Upper lobe of right lung (tissue), 1 donor: ENCODE measurements at places on chromosomes 5 and 9.
A peak's percentile ranks its signal among the peaks of the same experiment; 100 is the strongest.

DNA sequence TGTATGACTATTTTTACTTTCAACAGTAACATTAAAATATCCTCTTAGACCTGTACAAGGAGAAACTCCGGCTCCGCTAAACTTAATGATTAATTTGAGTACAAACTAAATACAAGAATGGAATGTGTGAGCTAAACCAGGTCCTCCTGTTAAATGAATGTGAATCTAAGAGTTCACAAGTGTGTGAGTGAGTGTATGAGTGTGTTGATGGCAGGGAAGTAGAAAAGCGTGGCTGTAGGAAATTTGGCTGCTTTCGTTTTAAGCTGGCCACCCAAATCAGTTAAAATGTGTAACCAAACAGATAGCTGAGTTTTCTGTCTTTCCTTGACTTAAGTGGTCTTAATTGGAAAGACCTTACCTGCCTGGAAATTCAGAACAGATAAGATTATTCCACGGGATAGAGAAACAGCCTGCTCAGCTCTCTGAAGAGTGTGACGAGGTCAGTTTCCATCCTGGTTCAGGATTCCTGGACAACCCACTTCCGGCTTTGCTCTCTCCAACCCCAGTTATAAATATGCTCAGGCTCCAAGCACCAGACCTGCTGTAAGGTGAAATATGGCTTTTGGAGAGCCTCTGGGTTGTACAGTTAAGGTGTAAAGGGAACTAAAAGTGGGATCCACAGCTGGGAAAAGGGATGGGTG is 908.6 kb upstream of the EDIL3 start:
- DNase-seq, result no peak

GRCh38 chr9:127578952-127579853 is 32.9 kb upstream of the STXBP1 start:
- peak; percentile 95 for DNase-seq

GRCh38 chr9:68904454-68904853 is 109.5 kb downstream of the PRKACG start:
- DNase-seq, result no peak

DNA sequence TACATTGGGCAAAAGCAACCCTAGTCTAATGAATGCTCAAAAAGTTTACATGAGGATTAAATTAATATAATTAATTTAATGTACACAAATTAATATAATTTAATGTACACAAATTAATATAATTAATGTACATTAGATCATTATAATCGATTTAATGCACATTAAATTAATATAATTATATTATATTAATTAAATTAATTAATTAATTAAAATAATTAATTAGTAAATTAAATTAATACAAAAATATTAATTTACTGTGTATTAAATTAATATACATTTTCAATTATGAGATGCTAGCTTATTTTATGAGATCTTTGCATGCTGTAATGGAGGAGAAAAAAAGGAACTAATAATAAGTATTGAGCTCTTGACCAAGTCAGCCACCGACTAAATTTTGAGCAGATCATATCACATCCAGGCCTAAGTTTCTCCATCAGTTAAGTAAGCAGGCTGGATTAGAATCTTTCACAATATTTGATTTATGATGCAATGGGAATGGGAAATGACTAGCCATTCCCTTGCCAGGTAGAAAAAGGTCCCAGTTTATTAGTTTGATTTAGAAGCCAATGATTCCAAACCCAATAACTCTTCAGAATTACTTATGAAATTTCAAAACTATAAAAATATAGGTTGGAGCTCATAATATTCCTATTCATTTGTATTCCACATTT is 533.4 kb upstream of the GRIA1 start:
- DNase-seq, result no peak

DNA sequence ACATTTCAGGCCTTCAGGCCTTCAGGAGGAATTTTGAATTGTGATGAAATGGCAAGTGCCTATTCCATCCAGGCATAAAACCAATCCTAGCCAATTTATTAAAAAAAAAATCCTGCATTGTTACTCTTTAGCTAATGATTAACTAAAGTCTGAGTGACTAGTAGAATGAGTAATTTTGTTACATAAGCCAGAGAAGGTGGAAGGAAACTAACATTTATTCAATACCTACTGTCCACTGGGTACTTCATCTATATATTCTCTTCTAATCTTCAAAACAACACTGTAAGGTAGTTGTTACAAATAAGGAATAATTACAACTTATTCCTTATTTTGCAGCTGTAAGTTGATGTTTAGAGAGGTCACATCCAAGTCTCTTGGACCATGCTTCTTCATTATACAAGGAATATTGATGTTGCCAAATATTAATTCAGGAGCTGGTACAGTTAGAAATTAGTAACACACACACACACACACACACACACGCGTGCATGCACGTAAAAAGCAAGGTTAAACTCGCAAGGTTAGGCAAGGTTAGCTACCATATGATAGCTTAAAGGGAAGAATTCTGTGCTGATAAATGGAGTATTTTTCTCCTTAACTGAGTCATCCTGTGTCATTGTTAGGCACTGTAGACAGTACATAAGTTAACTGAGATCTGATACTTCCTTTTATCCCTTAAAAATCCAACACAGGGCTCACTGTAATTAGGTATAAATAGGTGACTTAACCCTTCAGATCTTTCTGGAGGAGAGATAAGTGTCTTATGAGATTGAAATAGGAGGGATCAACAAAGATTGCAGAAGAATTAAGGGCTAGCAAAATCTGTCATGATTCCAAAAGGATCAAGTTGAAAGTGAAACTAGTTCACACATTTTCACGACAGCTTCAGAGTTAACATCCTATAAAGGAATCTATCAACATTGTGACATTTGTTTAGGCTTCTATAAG is 596.9 kb downstream of the PDE4D start:
- DNase-seq, result no peak

GRCh38 chr9:79537838-79538237 is 33.9 kb upstream of the TLE4 start:
- no peak for DNase-seq

DNA sequence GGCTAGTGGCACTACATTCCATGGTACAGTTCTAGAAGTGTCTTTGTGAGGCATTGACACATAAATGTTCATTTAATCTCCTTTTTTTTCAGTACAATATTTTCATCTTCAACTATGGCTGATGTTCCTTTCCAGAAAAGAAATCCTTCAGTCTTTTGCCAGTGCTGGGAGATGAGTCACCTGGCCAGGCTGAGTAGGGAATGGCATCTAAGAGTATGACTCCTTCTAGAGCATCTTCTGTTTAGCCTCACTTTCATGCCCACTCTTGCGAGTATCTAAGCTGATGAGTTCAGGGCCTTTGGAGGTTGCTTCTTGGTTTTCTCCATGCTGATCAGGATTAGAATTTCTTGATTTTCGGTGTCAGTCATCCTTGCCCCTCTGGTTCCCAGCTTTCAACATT is 124.4 kb downstream of the SLC28A3 start:
- DNase-seq, result no peak

DNA sequence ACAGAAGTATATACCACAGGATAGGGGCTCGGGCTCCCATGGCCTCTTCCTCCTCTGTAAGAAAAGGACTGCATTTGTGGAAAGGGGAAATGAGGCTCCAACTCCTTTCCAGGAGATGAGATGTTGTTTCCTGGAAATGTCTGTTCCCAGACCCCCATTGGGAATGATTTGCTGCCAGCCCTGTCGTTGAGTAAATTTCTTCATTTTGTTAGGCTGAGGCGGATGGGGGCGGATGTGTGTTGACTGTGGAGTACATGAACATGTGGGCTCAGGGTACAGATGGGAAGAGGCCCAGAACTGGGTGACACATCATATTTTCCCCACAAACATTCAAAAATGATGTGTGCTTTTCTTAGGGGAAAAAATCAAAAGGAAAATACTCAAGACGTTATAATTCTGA is 28.8 kb upstream of the TNFAIP8 start:
- no peak for DNase-seq

GRCh38 chr5:67695369-67695768 is 498.8 kb upstream of the CD180 start:
- DNase-seq, result no peak

GRCh38 chr9:126838055-126838811 is 22.2 kb upstream of the ZBTB34 start:
- no peak for DNase-seq

GRCh38 chr9:78692871-78693270 is 395.9 kb downstream of the PSAT1 start:
- DNase-seq, result no peak

GRCh38 chr5:80191991-80192398 is 63.9 kb downstream of the SERINC5 start:
- DNase-seq, result no peak

- no peak for DNase-seq
These were observed 202.5 kb upstream of the NMUR2 start for GRCh38 chr5:152607401-152608160.

- DNase-seq, result no peak
These were observed 215.4 kb upstream of the NR4A3 start for GRCh38 chr9:99606296-99606695.

DNA sequence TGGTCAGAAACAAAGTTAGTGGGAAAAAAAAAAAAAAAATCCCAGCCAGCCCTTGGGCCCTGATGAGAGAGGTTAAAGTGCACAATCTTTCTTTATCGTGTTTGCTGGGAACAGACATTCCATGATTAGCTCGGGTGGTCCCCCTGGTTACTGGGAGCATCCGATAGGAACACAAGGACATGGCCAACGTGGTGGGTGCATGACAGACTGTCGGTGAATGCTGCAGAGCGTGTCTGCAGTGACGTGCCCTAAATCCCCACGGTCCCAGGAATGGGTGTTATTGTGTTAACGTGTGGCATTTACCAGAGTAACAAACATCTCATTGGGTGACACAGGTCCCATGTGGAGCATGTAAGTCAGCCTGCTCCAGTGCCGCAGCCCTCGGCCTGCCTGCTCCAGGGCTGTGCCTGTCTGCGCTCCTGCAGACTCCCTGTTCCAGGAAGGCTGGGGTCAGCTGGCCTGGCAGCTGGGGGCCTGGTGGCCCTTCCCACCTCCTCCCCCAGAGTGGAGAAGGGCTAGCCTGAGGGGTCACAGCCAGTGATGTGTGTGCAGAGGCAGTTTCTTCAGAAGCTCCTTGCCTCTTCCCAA is 34.3 kb upstream of the TBC1D2 start:
- no peak for DNase-seq

- DNase-seq, result no peak
These were observed 14.8 kb downstream of the BARHL1 start for GRCh38 chr9:132597073-132597775.
